ENCODE measurements at places on chromosomes 6 and 20. TPM values are rescaled to one million over a fixed set of nuclear protein-coding genes. Genes with fewer than 3 reads are reported as not detected.

GRCh38 chr6:148848915-148849314, 102.1 kb downstream of the UST start:
- DNase-seq, result no peak

- no peak for DNase-seq
These were observed 93.5 kb upstream of the SASH1 start for GRCh38 chr6:148249160-148249559.

- no peak for DNase-seq
These were observed 97.1 kb downstream of the CTNNBL1 start for GRCh38 chr20:37790900-37791299.

GRCh38 chr6:168404560-168404959, 36.4 kb upstream of the SMOC2 start:
- DNase-seq, result no peak

Gene SLC13A3
- total RNA-seq, result 1.1 TPM
